Kidney tubule cell (primary cell): ENCODE measurements at places on chromosomes 1 and 21.

- DNase-seq = peak; percentile 10
Observed at GRCh38 chr1:247551721-247552120, 2.8 kb downstream of the GCSAML start.

DNA sequence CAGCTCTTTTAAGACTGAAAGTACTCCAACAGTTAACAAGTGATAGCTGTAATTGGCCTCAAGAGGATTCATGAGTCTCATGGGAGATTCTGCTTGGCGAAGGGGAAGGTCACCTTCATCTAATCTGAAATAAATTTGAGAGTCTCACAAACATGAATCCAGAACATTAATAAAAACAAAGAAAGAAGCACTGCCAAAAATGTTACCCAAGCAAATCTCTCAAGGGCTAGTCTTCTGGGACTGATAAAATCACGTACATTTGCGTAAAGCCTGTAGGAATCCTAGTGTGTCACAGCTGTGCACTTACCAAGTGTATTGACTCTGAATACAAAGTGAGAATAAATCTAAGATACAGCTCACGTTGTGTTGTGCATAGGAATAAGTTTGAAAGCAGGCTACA lies 21.2 kb upstream of the NUF2 start:
- no peak for DNase-seq

- peak; percentile 90 for DNase-seq
Observed at GRCh38 chr1:215529111-215529510, 38.0 kb upstream of the KCTD3 start.

- no peak for DNase-seq
Observed at GRCh38 chr1:181783208-181783607, 278.3 kb downstream of the ZNF648 start.
